ENCODE measurements at places on chromosomes 6 and 20. TPM values are rescaled to one million over a fixed set of nuclear protein-coding genes. Genes with fewer than 3 reads are reported as not detected.

GRCh38 chr6:802701-803100, 109.8 kb upstream of the EXOC2 start:
- DNase-seq, result no peak

Gene LY86
- total RNA-seq, result not detected

GRCh38 chr6:111759331-111759835, 113.9 kb downstream of the FYN start:
- no peak for DNase-seq

Gene SLC25A27
- 18.6 TPM for total RNA-seq

- DNase-seq, result no peak
These were observed 65.5 kb upstream of the TNFAIP3 start for GRCh38 chr6:137801352-137802114.

DNA sequence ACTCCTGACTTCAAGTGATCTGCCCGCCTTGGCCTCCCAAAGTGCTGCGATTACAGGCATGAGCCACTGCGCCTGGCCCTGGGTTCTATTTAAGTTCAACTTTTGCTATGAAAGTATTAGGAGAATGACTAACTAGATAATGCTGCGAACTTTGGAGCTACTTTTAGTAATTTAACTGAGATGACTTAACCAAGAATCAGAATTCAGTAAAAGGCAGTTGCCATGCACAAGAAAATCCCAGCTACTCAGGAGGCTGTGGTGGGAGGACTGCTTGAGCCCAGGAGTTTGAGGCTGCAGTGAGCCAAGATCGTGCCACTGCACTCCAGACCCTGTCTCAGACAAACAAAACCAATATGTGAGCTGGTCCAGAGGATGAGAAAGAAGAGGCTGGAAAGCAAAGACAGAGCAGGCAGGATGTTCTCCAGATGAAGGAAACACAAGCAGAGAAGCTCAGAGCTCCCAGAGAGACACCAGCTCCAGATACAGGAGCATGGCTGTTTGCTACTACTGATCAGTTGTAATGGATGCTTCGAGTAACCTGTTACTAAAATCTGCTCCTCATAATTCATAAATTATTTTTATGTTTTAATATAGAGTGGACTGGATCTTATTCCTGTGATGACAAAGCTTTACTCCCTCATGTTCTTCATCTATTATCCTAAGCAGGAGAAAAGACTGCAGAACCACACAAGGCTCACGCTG, 23.9 kb downstream of the ZNF217 start:
- DNase-seq, result no peak

Gene TMC2
- not detected for total RNA-seq

GRCh38 chr6:81308577-81309279, 443.8 kb downstream of the TENT5A start:
- DNase-seq, result no peak

DNA sequence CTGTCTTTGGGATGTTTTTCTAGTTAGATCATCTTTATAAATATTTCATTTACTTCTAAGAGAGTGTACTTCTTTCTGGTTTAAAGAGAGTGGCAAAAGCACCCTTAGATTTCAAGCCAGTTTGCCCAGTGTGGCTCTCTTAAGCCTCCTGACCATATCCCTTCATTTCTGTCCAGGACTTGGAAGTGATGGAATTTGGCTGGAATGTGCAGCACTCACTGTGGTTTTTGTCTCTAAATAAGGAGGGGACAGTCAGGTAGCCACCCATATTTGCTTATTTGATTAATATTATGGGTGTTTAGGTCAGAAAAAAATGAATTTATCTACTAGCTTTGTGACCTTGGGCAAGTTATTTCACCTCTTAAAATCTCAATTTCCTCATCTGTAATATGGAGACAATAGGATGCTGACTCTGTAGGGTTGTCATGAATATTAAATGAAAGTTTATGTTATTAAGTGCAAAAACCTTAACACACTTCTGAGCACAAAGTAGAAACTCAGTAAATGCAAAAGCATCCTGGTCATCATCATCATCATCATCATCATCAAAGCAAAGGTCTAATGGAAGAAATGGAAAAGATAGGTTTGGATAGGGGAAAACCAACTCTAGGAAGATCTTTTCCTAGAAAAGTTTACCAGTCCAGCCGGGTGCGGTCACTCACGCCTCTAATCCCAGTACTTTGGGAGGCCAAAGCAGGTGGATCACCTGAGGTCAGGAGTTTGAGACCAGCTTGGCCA, 3.1 kb downstream of the CRYBG1 start:
- DNase-seq, result no peak

DNA sequence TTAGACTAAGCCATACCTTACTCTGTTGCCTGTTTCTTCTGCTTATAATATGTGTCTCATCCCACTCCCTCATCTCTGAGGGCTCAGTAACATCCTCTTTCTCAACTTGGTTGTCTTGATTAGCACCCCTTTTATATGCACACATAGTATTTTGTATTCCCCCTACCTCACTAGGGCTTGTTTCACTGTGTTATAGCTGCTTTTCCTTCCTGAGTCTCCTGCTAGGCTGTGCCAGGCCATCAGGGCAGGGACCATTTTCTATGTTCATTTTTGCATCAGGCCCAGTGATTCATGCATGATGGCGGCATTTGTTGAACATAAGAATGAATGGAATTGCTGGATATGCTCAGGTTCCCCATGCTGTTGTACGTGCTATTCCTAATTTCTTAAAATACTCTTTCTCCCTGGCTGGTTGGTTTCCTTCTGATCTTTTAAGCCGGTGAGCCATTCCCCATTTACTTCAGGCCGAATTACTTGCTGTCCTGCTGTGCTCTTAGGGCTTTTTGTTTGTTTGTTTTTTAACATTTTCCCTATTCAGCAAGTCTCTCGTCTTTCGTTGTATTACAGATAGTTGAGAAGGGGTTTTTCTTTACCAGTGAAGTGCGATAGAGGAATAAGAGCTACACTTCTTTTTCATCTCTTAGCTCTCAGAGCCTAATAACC, 183.2 kb downstream of the CARMIL1 start:
- no peak for DNase-seq

- DNase-seq, result no peak
These were observed 97.7 kb upstream of the KCNQ5 start for GRCh38 chr6:72524011-72524645.

- DNase-seq, result no peak
These were observed 54.2 kb downstream of the CNR1 start for GRCh38 chr6:88111991-88112390.
